ENCODE measurements at places on chromosomes 12 and 14. TPM values are rescaled to one million over a fixed set of nuclear protein-coding genes. Genes with fewer than 3 reads are reported as not detected.

DNA sequence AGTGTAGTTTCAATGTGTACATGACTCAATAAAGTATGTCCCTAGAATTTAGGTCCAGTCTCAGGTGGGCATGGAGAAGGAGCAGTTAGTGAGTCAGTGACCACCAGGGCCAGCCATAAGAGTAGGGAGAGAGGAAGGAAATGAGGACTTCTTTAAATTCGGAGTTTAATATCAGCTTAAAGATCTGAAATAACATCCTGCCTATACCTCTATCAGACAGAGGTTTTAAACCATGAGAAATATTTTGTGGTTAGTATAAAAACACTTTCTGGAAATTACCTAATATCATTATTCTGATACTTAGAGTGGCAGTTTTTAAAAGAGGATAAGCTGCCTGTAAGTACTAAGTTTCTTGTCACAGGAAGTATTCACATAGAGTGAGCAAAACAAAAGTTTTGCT lies 61.7 kb upstream of the ST8SIA1 start:
- no peak for DNase-seq

ZNF385A gene
- total RNA-seq = 8.3 TPM

DNA sequence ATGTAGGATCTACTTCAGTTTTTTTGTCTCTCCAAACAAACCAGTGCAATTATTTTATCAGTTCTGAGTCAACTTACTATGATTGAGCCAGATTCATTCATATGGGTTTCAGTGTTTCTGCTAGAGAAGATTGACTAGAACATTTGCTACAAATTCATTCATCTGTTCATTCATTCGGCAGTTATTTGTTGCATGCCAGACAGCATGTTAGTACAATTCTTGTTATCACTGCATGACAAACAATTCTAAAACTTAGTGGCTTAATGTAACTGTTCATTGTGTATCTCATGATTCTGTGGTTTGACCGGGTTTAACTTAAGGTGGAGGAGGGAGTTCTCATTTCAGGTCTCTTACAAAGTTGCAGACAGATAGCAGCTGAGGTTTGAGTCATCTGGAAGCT lies 52.3 kb downstream of the POLR3B start:
- no peak for DNase-seq

KLRD1 gene
- 0.87 TPM for total RNA-seq

DNA sequence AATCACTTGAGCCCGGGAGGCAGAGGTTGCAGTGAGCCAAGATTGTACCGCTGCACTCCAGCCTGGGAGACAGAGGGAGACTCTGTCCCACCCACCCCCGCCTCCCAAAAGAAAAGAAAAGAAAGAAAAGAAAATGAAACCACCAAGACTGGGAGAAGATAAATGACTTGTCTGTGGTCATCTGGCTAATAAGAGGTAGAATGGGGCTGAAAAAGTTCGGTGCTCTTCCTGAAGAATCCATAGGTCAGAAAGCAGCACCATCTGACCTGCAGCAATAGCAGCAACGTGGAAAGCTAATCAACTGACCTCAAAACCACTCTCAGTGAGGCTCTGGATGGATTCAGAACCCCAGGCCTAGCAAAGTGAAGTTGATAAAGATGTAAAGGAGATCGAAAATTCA lies 25.2 kb downstream of the SSH1 start:
- no peak for DNase-seq

GRCh38 chr12:5318874-5319273 lies 113.0 kb upstream of the NTF3 start:
- peak; percentile 29 for DNase-seq

GRCh38 chr14:77547512-77548180 lies 49.0 kb upstream of the ISM2 start:
- no peak for DNase-seq

- no peak for DNase-seq
Measured at GRCh38 chr14:92443741-92444140, 69.8 kb upstream of the RIN3 start.

CLEC1B gene
- not detected for total RNA-seq

GRCh38 chr14:68328509-68328908 lies 464.4 kb downstream of the ZFP36L1 start:
- DNase-seq = no peak

SERPINA1 gene
- total RNA-seq = 197 TPM

GRCh38 chr12:102735104-102735503 lies 181.9 kb downstream of the PAH start:
- DNase-seq = no peak

DNA sequence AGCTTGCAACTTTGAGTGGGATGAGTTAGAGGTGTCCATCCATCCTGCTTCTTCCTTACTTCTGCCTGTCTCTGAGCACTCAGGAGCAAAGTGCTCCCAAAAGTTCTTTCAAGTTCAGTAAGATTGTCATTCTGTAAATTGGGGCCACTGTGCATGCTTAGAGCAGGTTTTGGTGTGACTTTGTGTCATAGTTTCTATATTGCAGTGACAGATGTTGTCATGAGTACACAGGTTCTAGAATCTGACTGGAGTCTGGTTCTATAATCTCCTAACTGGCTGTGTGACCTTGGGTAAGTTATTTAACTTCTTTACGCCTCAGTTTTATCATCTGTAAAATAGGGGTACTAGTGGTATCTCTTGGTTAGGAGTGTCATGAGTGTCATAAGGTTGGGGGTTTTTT lies 202.7 kb upstream of the BCL2L14 start:
- no peak for DNase-seq

DNA sequence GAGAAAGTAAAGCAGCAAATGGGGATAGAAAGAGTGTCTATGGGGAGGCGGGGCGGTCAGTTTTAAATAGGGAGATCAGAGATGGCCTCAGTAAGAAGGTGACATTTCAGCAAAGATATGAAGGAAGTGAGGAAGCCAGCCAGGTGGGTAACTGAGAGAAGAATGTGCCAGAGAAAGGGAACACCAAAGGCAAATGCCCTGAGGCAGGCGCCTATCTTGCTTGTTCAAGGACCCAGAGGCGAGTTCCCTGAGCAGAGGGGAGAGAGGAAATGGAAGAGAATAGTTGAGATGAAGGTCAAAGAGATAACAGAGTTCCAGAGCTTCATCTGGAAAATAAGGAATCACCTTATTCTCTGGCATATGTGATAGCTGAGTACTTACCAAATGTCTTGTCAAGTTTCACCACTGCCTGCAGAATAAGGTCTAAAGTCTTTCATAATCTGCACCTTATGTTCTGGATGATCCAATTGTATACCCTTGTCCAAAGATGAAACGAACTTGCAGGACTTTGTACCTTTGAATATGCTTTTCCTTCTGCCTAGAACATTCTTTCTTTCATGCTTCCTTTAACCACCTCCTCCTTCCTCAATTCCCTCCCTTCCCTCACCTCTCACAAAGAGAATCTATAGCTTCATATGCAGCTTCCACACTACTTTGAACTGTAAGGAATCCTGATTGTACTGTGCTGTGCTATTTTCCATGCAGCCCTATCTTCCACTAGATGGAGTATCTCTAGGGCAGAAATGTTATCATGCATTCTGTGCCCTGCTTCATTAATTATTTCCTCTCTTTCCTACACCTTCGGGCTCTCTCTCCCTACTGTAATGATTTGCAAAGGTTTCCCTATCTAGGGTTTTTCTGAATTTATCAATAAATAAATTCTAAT lies 38.5 kb downstream of the GNPTAB start:
- no peak for DNase-seq

CLEC7A gene
- total RNA-seq = 2.5 TPM

GRCh38 chr12:131682510-131682895 lies 28.4 kb upstream of the SFSWAP start:
- DNase-seq = no peak

- DNase-seq = no peak
Measured at GRCh38 chr14:78479127-78479780, 309.1 kb downstream of the NRXN3 start.
